ENCODE measurements at places on chromosomes 2 and 18.
A peak's percentile ranks its signal among the peaks of the same experiment; 100 is the strongest.

DNA sequence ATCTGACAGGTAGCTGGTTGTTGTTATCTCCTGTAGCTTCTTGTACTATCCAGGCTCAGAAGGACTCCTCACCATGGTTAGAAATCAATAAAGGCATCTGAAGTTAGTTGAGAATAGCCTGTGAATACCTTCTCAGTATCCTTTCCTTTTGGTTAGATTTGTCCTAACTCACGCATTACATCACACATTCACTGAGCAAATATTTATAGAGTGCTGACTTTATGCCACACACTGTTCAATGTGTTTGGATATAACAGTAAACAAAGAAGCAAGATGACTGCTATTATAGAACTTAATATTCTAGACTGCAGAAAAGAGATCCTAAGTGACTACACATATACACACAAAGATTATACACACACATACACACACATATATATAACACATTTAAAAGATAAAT is 889.9 kb upstream of the CHAC2 start:
- no peak for DNase-seq

DNA sequence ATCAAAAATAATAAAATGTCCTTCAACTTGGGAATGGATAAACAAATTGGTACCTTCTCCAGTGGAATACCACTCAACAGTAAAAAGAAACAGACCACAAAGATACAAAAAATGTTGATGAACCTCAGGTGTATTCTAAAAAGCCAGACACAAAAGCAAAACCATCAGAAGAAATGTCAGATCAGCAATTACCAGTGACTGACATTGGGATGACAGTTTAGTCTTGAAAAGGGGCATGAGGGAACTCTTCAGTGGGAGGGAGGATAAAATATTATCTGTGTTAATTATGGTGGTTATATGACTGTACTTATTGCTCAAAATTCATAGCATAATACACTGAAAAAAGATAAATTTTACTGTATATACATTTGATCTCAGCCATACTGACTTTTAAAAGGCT is 473.0 kb downstream of the TMX3 start:
- no peak for DNase-seq

GRCh38 chr2:40109381-40109780 is 330.3 kb upstream of the THUMPD2 start:
- DNase-seq: no peak

DNA sequence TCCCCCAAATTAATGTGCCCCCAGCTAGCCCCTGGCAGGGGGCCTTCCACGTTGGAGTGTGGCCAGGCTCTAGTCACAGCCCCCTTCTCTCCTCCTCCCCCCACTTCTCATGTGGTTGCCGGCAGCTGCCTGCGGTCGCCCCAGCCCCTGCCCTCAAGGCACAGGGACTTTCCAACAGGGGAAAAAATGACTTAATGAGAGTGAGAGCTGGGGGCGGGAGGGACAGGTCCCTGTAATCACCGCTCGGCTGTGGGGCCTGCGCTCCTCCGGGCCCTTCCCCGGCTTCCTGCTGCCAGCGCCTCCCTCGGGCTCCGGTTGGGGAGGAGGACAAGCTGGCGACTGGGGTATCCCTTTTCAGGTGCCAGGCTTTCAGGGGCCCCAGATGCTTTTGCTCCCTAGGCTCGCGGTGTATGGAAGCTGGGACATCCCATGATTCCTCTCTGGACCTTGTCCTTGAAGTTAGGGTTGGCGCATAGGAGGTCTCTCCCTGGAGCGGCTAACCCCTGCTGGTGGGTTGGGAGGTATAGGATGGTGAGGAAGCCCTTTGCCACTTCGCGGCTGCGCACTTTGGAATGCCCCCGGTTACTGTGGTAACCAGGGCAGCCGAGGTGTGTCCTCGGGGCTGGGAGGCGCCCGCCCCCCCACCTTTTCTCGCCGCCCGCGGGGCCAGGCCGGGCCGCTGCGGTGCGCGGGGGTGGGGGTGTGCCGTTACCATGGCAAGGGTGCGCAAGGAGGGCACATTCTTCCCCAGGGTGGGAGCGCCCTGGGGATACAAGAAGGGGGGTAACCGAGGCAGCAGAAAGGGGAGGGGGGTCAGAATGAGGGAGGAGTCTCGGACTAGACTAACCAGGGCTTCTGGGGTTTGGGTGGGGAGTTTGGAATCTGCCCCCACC is 16.1 kb downstream of the WNT10A start:
- peak; percentile 67 for DNase-seq

DNA sequence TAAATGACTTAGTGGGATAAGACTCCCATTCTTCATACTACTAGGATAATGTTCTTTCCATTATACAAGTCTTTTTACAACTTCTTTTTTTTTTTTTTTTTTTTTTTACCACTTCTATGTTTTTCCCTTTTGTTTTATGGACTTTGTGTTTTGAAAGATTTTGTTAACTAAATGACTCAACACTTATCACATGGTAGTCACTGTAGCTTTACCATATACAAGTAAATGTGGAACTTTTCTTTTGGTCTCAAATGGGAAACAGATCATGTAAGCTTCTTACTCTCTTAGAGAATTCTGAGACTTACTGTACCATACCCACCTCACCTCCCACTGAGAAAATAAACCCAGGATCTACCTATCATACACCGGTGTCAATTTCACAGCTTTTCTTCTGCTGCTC is 590.3 kb upstream of the CDH2 start:
- DNase-seq: no peak

DNA sequence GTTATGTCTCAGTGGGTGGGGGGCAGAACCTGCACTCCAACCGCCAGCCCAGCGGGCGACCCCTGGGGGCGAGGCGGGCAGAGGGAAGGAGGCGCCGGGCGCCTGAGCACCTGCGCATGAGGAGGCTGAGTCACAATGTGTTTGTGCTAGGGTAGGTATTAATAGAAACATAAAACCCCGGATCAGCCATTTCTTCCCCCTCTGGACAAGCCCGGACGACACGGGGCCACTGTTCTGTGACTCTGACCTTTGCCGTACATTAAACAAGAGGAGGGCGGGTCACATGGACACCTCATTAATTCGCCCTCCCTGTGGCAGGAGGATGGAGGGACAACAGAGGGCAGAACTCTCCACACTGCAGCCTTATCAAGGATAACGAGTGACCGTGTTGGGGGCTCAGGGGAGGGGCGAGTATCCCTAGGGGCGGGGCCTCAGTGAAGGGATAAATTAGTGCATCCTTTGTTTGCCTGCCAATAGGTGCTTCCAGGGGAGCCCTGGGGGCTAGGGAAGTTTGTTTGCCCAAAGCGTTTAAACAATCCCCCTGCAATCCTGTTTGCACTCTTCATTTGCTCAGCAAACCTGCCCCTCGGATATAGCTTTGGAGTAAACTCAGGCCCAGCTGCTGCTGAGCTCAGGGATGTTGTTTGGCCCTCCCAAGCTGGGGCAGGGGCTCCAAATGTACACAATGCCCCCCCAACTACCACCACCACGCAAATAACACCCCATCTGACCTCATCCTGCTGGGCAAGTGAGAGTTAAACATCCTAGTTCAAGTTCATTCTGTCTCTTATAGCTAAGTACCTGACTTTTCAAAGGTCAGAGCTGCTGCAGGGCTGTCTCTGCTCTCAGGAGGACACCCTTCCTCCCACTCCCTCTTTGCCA is 171.2 kb upstream of the GLI2 start:
- DNase-seq: no peak

DNA sequence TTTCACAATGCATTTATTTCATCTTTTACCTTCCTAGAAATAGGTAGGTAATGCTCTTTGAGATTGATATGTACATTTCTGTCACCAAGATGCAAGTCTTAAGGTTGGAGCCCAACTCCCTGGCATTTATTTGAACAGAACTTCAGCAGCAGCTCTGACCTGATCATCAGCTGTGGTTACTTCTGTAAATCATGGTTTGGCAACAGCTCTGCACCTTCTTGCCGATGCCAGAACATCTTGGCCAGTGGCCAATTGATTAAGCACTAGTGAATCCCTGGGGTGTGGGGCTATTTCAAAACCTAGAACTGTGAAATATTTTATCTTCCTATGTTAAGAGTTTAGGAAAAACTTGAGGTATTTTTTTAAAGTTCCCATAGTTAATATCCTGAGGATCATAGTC is 124.8 kb upstream of the NYAP2 start:
- peak; percentile 71 for DNase-seq

GRCh38 chr2:112156152-112156986 is 18.2 kb downstream of the FBLN7 start:
- no peak for DNase-seq

GRCh38 chr18:75036917-75037688 is 171.8 kb downstream of the PTGR3 start:
- DNase-seq: no peak

DNA sequence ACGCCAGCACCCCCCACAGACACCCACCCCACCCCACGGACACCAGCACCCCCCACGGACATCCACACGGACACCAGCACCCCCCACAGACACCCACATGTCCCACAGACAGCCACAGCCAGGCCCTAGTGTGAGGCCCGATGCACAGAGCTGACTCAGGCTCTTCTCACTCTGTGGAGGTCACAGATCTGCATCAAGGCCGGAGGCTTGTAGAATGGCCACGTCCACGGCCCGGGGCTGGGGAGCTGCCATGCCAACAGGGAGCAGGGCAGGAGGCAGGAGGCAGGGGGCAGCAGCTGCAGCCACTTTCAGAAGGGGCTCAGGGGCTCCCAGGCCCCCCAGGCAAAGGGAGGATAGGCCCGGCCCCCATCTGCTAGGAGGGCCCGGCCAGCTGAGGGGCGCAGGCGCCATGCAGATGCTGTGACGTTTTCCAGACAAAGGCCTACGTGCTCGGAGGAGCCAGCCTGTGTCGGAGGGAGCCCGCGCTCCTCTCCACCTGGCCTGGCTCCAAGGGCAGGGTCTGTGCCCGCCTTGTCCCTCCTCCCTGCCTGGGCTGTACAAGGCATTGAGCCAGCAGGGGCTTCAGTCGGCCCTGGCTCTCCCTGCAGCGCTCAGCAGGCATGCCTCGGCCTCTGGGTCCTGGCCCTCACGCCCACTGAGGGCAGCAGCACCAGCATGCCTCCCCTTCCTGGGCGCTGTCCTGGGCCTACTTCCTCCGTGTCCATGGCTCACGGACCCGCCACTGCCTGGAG is 249.0 kb downstream of the TWIST2 start:
- no peak for DNase-seq

DNA sequence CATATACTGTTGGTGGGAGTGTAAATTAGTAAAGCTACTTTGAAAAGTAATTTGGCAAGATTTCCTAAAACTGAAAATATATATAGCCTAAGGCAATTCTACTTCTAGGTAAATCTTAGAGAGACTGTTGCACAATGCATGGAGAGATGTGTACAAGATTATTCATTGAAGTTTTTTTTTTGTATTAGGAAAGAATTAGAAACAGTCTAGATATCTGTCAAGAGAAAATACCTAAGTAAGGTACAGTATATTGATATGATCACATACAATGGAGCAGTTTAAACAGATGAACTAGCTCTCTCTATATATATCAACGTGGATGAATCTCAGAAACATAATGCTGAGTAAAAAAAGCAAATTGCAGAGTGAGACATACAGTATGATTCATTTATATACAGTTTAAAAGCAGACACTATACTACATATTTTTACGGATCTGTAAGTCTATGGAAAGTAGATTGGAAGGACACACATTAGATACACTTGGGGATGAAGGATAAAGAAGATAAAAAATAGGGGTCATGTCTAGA is 59.3 kb upstream of the ACVR1 start:
- DNase-seq: no peak

DNA sequence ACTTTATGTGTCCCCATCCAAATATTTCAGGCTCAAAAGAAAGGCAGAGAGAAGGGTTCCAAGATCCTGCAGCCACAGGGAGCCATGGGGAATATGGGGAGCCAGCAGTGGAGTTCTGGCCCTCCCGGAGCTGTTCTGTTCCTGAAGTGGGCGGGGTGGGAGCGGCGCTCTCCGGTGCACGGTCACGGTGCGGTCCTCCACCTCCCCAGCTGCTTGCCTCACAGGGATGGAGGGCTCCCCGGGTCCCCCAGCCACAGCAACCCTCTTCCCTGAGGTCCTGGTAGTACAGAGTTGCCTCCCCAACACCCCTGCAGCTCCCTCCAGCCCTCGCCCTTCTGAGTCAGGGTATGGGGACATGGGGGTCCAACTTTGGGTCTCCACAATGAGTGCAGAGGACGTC is 26.2 kb upstream of the SNED1 start:
- no peak for DNase-seq

- DNase-seq: no peak
These were observed 196.3 kb downstream of the DCDC2C start for GRCh38 chr2:3899536-3900155.

DNA sequence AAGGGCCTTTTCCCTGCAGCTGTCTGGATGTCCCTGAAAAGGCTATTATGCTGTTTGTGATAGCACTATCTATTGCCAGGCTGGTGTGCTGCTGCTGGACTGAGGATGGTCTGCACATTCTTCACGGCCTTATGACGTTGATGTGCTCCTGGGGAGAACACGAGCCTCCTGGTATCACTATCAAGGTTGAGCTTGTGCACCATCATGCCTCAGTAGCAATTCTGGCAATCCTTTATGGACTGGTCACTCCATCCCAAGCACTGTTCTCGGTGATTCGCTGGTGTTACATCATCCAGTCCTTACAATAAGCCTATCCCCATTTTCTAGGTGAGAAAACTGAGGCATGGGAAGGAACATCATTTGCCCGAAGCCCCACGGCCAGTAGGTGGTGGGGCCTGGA is 18.2 kb upstream of the CCBE1 start:
- no peak for DNase-seq

DNA sequence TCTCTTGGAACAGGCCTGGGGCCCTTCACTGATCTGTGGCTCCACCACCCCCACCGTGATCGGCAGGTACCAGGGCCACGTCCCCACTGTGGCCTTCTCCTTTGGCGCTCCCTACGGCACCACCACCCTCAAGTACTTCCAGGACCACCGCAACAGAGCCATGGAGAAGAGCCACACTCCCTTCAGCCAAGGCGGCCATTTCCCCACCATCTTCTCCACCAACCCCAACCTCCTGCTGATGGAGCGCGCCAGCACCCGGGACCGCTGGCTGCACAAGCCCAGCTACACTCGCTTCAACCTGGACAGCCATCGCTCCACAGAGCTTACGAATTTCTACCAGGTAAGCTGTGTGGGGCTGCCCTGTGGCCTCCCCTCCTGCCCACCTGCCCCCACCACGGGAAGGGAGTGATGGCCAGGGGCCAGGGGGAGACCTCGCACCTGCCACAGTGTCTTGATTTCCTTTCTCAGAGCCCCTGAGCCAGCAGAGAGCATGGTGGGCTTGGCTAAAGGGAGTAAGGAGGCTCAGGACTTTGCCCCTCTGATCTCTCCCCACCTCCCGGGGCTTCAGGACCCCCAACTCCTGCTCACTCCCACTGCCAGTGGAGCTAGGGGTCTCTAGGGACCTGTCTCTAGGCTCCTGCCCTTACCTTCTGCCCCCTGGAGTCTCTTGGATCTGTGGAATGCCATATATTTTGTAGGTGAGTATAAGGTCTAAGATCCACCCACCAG is 65.2 kb downstream of the CIB4 start:
- DNase-seq: no peak

DNA sequence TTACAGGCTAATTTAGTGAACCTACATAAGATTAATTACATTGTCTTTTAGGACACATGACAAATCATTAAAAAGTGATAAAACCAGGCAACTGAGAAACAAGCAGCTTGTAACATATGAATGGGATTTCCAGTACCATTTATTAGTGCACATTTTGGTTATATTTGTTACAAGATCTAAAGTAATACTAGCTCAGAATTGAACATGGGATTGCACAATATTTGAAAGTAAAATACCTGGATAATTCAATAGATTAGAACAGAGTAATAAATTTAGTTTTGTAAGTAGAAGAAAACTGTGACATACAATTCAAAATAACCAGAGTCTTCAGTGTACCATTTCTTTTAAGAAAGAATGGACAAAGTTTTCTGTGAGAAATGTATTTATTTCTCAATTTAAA is 1400.7 kb upstream of the ACVR2A start:
- no peak for DNase-seq

GRCh38 chr2:32671885-32672533 is 44.2 kb downstream of the TTC27 start:
- no peak for DNase-seq
